ENCODE measurements at places on chromosomes 3 and 15.
A peak's percentile ranks its signal among the peaks of the same experiment; 100 is the strongest.

DNA sequence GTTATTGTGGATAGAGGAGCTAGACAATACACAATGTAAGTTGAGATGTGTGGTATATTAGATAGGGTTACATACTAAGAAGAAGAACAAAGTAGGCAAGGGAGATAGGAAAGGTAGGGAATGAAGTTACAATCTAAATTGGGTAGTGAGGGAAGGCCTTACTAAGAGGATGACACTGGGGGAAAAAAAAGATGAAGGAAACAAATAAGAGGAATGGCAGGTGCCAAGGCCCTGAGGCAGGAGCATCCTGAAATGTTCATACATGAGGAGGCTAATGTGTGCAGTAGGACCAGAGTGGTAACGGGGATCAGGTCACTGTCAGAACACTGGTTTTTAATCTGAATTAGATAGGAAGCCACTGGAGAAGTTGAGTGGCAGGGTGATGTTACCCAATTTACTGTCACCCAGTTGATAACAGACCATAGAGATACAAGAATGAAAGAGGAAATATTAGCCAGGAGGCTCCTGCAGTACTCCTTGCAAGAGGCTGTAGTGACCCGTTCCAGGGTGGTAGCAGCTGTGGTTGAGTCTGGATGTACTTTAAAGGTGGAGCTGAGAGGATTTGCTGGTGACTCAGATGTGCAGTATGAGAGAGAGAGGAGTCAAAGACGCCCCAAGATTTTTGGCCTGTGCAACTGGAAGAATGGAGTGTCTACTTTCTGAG, 14.4 kb downstream of the RTP1 start:
- no peak for DNase-seq

DNA sequence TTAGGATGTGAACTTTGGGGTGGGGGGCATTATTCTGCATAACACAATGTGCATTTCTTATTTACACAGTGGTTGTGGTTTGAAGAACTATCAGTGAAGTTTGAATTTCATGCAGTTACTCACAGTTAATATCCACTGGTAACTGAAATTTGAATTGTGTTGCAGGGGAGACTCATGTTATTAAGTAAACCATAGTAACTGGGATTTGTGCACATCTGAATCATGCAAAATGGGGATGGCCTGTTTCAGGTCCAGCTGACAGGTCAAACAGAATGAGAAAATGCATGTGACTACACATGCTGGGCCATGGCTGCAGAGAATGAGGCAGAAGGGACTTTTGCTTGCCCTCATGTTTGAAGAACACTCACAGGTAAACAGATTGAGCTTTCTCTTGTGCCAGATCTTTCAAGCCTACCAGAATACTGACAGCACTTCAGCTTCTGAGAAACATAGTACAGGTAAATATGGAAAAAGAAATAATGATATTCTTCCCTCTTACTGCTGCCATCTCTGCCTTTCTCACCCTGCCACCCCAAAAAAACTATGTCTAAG, 115.0 kb downstream of the POLQ start:
- no peak for DNase-seq

DNA sequence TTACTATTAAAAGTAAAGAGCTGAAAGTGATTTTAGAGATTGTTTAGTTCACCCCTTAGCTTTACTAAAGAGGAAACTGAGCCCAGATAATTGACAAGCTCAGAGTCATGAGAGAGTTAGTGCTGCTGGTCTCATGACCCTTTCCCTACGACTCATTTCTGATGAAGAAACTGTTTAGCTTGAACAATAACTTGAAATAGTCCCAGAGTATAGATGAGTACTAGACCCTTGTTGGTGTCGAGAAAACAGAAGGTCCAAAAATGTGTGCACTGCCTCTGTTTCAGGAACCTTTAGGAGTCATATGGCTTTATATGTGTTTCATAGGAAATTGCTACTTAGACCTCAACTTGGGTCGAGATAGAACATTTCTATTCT, 58.2 kb downstream of the IL16 start:
- DNase-seq = no peak

GRCh38 chr3:13346481-13347389, 73.4 kb downstream of the NUP210 start:
- peak; percentile 73 for DNase-seq

- DNase-seq = no peak
Measured at GRCh38 chr3:23920151-23920655, 3.3 kb downstream of the RPL15 start.

- no peak for DNase-seq
Measured at GRCh38 chr3:52400275-52400793, 44.6 kb downstream of the SEMA3G start.

DNA sequence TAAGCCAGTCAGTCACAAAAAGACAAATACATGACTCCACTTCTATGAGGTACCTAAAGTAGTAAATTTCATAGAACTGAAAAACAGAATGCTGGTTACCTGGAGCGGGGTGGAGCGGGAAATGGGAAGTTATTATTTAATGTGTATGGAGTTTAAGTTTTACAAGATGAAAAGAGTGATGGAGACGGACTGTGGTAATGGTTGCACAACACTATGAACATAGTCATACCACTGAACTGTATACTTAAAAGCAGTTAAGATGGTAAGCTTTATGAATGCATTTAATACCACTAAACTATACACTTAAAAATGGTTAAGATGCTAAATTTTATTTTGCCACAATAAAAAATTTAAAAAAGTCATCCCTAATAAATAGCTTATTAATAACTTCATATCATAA, 23.2 kb downstream of the SFMBT1 start:
- no peak for DNase-seq

DNA sequence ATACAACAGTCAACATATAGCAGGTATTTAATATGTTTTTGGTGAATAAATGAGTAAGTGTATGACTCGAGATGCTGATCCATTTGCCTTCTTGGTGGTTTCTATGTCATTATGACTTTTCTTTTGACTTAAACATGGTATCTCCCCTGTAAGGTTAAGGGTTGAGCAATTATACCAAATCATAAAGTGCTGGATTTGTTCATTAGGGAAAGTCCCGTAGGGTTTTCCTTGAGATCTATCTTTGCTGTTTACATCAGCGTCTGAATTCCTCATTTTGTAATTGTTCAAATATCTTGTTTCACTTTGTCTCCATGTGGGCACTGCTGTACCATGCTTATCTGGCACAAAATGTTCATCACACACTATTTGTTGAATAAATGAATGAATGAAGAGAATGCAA, 562.6 kb downstream of the EDEM1 start:
- DNase-seq = no peak

DNA sequence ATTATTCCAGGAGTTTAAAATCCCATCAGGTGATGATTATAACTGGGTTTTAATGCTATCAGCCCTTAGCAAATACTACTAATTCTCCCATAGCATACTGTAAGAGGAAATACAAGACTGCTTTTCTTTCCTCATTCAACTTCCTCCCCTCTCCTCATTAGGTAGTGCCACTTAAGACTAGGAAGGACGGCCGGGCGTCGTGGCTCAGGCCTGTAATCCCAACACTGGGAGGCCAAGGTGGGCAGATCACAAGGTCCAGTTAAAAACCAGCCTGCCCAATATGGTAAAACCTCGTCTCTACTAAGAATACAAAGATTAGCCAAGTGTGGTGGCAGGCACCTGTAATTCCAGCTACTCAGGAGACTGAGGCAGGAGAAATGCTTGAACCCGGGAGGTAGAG, 14.7 kb downstream of the NDUFAF1 start:
- DNase-seq = no peak

- no peak for DNase-seq
Measured at GRCh38 chr3:171831936-171832335, 11.2 kb upstream of the TMEM212 start.

DNA sequence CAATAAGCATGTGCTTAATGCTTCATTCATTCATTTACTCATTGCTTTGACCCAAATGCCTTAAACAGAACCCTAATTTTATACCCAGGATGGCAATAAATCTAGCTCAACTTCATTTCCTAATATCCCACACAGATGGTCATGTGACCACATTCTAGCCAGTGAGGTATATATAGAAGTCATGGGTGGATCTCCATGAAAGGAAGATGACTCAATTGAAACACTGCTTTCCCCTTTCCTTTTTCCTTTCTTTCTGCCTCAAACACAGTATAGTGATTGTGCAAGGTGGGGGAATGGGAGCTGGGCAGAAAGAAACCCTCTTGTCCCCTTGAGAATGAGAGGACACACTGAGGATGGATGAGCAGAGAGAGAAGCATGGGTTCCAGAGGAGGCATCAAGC, 183.5 kb upstream of the PRICKLE2 start:
- DNase-seq = no peak

- no peak for DNase-seq
Measured at GRCh38 chr15:53360881-53361280, 398.6 kb downstream of the WDR72 start.

DNA sequence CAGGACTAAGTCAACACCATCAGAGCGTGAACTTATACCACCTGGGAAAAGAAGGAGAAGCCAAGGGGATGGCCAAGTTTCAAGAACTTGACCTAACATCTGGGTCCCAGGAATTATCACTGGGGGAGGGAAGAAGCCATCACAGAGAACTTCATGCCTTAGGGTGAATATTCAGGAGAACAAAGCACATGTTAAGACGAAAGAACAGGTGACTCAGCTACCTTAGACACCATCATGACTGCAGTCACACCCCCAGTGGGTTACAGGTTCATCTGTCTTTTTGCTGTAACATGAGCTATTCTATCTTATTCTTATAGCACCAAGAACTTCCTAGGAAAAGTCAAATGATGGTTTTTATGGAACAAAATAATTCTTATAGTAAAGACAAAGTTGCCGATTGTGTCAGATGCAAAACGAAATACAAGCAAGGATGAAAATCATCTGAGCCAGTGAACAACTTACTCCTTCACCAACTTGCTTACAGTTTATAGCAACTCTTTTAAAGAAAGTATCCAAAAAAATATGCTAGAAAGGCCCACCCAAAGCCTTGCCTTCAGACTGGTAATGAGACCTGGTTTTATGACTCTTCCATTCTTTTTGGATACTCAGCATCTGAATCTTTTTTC, 72.0 kb downstream of the TPRA1 start:
- no peak for DNase-seq

GRCh38 chr3:52880047-52880446, 17.3 kb downstream of the STIMATE start:
- no peak for DNase-seq
